Caki2 (cell line): ENCODE measurements at places on chromosomes 2 and 18.

DNA sequence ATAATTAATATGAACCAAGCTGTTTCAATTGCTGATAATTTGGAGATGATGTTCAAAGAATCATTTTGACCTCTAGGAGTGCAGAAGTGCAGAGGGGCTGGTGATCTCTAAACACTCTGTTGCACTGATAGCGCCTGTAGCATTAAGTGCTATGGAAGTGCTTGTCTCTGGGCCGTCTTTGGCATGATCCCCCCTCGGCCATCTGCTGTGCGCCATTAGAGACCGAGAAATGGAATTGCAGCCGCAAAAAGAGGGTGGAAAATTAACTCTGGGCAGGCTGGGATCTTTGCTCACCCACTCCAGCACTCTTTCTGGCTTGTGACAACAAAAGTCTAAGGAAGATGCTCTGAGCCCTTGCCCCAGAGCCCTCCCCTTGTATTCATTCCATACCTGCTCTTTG, 23.4 kb downstream of the AKAIN1 start:
- no peak for DNase-seq

GRCh38 chr18:61308795-61309393, 24.3 kb upstream of the CDH20 start:
- no peak for DNase-seq

GRCh38 chr18:21242141-21242779, at the start of gene GREB1L:
GREB1L (plus strand) TSS chr18:21242232; CDS start chr18:21383519, 141,287 bp downstream.
- peak; percentile 63 for DNase-seq

DNA sequence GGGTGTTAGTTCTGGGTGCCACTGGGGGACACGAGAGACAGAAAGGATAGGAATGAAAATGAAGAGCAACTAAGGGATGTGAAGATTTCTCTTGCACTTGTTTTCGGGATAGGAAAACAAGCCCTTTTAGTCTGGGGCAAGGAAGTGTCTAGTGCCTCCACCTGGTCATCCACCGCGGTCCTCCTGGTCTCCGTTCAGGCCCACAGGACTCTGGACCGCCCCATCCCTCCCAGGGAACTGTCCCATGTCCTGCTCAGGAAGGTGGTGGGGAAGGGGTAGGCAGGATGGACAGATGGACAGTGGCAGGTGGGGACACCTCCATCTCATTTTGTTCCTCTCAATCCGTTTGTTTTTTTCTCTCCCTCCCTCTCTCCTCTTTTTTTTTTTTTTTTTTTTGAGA, 45.9 kb downstream of the AGAP1 start:
- no peak for DNase-seq

DNA sequence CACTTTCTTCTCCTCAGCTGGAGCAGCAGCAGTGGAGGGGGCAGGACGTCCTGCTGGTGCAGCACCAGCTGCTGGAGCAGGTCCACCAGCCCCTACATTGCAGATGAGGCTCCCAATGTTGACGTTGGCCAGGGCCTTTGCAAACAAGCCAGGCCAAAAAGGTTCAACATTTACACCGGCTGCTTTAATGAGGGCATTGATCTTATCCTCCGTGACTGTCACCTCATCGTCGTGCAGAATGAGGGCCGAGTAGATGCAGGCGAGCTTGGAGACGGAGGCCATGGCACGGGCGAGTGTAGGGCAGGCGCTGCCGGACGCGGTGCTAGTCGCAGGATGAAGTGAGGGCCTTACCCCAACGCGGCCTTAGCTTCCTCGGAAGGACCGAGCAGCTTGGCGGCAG, 12.5 kb downstream of the HOXD1 start:
- no peak for DNase-seq

- DNase-seq = no peak
These were observed 14.1 kb downstream of the TLK1 start for GRCh38 chr2:171146633-171147032.

DNA sequence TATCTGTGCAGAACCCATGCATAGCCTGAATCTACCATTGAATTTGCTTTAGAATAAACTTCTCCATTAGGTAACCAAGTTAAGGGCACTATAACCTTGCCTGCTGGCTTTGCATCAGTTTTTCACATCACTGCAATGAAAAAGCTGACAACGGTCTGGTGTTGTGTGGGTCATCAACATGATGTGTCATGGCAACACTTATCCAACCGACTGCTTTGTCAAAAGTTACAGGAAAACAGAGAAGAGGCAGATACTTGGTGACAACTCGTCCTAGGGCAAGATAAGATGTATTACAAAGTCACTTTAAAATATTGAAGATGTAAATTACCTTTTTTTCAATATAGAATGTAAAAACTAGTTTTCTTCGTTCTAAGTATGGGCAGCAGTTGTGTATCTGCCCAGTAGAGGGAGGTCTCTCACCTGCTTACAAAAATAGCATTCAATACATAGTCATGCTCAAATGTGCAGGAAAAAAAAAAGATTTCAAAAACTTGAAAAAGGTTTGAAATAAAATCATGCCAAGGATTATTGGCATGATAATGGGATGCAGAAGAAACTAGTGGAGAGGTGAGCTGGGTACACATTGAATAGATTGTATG, 96.3 kb downstream of the EVA1A start:
- DNase-seq = peak; percentile 47
